ENCODE measurements at places on chromosomes 12 and 14. TPM values are rescaled to one million over a fixed set of nuclear protein-coding genes. Genes with fewer than 3 reads are reported as not detected.
A peak's percentile ranks its signal among the peaks of the same experiment; 100 is the strongest.

GRCh38 chr14:21990116-21990515 is 316.5 kb upstream of the OR4E1 start:
- no peak overlapping the region for H3K27ac ChIP-seq
- H3K4me1 ChIP-seq: no peaks in the 10 kb centered on the region
- H3K27me3 ChIP-seq: peaks cover 11% of the 10 kb centered on the region

GLIPR1L1 gene
- not detected for polyA plus RNA-seq

PPFIA2 gene
- 1.2 TPM for polyA plus RNA-seq

- peaks cover 10% of the 10 kb centered on the region for H3K4me1 ChIP-seq
- no peaks in the 10 kb centered on the region for H3K36me3 ChIP-seq
- no peak overlapping the region for H3K27ac ChIP-seq
- DNase-seq: no peak
- no peak overlapping the region for H3K4me3 ChIP-seq
Measured at GRCh38 chr14:104931771-104932675, 7.3 kb downstream of the PLD4 start.

DNA sequence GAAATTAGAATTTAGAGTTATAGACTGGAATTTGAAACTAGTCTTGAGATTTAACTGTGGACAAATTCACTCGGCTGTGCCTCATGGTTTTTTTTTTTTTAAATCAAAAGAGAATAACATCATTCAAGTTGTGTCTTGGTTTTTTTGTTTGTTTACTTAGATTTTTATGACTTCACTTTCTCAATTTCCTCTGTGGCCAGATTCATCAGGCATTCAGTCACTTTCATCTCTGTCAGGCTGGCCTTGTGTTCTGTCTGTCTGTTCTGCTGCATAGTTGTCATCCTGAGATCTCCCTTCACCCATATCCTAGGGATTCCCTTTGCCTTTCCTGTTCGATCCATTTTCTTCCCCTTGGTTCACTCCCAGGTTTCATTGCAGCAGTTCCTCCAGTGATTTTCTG is 10.0 kb downstream of the MARK3 start:
- H3K27me3 ChIP-seq: no peaks in the 10 kb centered on the region
- no peak overlapping the region for H3K4me3 ChIP-seq
- H3K36me3 ChIP-seq: no peaks in the 10 kb centered on the region
- H3K27ac ChIP-seq: peak overlapping the region; percentile 10

LIN7A gene
- polyA plus RNA-seq: 5.2 TPM

- H3K27me3 ChIP-seq: no peaks in the 10 kb centered on the region
- no peak for DNase-seq
- no peak overlapping the region for H3K27ac ChIP-seq
- no peaks in the 10 kb centered on the region for H3K36me3 ChIP-seq
Measured at GRCh38 chr14:42921901-42922300, 1315.2 kb downstream of the LRFN5 start.

- peak; percentile 90 for DNase-seq
- H3K4me1 ChIP-seq: peaks cover 5% of the 10 kb centered on the region
- peak overlapping the region; percentile 98 for H3K4me3 ChIP-seq
- H3K27ac ChIP-seq: peak overlapping the region; percentile 90
- no peaks in the 10 kb centered on the region for H3K27me3 ChIP-seq
Measured at GRCh38 chr12:53344824-53345485, 8.8 kb upstream of the SP7 start.

DNA sequence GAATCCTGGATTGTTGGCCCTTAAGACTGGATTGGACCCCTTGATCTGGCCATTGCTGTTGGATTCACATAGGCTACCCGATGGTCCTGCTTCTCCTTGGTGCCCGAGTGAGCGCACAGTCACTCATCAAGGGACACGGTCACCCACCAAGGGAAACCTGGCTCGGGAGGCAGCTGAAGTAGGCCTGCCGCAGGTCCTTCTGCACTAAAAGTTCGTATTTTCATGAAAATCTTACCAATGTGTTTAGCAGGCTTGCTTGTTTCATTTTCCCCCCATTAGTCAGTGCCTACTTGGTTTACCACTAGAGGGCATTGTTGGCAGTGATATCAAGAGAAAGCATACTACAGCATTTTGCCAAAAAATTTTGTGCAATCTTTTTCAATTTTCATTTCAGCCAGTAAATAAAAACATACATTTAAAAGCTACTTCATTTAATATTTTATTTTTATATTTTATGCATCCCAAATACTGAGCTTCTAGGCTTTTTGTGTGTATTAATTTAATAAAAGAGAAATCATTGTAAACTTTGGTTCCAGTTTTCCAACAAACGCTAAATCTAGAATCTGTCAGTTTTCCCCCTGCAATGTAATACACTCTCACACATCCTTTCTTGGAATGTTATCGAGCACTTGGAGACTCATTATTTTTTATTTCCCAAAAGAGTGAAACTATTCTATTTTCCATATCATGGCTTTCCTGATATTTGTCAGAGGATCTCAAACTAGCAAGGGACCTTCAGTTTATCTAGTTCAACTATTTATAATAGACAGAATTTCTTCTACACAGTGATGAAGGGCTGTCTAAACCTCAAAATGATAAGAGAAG is 116.7 kb downstream of the LMNTD1 start:
- H3K4me3 ChIP-seq: no peak overlapping the region
- no peaks in the 10 kb centered on the region for H3K36me3 ChIP-seq
- peaks cover 16% of the 10 kb centered on the region for H3K4me1 ChIP-seq
- peak; percentile 85 for DNase-seq

MED6 gene
- polyA plus RNA-seq: 41.7 TPM

CD69 gene
- not detected for polyA plus RNA-seq

- no peak overlapping the region for H3K27ac ChIP-seq
- H3K4me3 ChIP-seq: no peak overlapping the region
- H3K27me3 ChIP-seq: no peaks in the 10 kb centered on the region
Measured at GRCh38 chr12:57775563-57776246, 3.3 kb downstream of the EEF1AKMT3 start.

GRCh38 chr14:71728386-71728785 is 203.8 kb upstream of the RGS6 start:
- H3K36me3 ChIP-seq: no peaks in the 10 kb centered on the region
- peaks cover 5% of the 10 kb centered on the region for H3K4me1 ChIP-seq
- no peak for DNase-seq
- no peaks in the 10 kb centered on the region for H3K27me3 ChIP-seq
- no peak overlapping the region for H3K4me3 ChIP-seq

LAG3 gene
- polyA plus RNA-seq: 1.2 TPM

RTN1 gene
- 1.1 TPM for polyA plus RNA-seq

GRCh38 chr14:96515731-96516130 is 13.5 kb downstream of the PAPOLA start:
- peaks cover 53% of the 10 kb centered on the region for H3K4me1 ChIP-seq
- H3K27ac ChIP-seq: peak overlapping the region; percentile 34
- no peaks in the 10 kb centered on the region for H3K36me3 ChIP-seq
- no peak overlapping the region for H3K4me3 ChIP-seq
- no peaks in the 10 kb centered on the region for H3K27me3 ChIP-seq
- no peak for DNase-seq

DNA sequence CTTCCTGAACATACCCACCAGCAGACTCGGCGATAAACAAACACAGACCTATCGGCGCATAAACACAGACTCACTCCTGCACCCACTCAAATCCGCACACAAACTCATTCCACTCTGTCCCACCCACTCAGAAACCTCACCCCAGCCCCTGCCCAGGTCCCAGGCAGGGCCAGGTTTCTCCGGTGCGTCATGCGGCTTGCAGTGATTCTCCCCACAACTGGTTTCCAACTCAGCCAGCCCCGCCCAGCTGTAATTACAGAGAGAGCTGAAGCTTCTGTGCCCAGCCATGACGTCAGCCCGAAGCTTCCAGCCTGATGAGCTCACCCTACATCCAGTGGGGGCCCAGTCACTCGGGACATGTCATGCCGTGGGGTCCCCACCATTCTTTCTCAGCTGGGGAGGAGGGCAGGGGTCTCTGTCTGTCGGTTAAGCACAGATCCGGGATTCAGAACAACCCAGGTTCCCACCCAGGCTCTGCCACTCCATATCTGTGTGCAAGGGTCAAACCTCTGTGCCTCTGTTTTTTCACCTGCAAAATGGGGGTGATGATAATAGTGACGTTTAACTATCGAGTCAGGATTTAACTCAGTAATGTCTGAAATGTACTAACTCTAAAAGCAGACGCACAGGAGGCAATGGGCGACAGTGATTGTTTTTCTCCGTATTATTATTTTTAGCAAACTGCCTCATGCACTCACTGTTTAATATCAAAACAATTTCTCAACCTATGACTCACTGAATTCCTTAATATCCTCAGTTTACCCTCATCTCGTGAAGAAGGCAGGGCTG is 2.3 kb upstream of the HSPB8 start:
- H3K4me1 ChIP-seq: peaks cover 24% of the 10 kb centered on the region
- no peaks in the 10 kb centered on the region for H3K27me3 ChIP-seq
- H3K4me3 ChIP-seq: no peak overlapping the region
- H3K27ac ChIP-seq: peak overlapping the region; percentile 60
- H3K36me3 ChIP-seq: no peaks in the 10 kb centered on the region
- DNase-seq: peak; percentile 96

- H3K27me3 ChIP-seq: no peaks in the 10 kb centered on the region
- peak; percentile 26 for DNase-seq
- no peak overlapping the region for H3K4me3 ChIP-seq
- no peak overlapping the region for H3K27ac ChIP-seq
- no peaks in the 10 kb centered on the region for H3K36me3 ChIP-seq
Measured at GRCh38 chr12:81896771-81897170, 137.6 kb upstream of the PPFIA2 start.

BEST3 gene
- polyA plus RNA-seq: 0.34 TPM

GSC gene
- polyA plus RNA-seq: not detected

GRCh38 chr12:47139000-47139681 is 59.4 kb upstream of the AMIGO2 start:
- H3K4me3 ChIP-seq: no peak overlapping the region
- no peak overlapping the region for H3K27ac ChIP-seq
- H3K36me3 ChIP-seq: no peaks in the 10 kb centered on the region
- H3K4me1 ChIP-seq: no peaks in the 10 kb centered on the region

OR6C2 gene
- not detected for polyA plus RNA-seq

DNA sequence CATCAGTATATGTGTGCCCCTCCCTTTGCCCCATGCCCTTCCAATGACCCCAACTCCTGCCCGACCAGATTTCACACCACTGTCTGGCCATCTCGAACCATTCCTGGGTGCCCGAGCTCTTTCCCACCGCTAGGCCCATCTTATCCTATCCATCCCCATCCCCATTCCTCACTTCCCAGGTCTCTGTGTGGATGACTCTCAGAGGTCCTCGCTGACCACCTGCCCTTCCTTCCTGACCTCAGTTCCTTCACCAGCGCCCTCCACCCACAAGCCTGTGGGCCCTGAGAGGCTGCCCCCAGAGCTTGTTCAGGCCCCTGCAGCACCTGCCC is 49.1 kb downstream of the CYP46A1 start:
- DNase-seq: no peak
- no peaks in the 10 kb centered on the region for H3K27me3 ChIP-seq
- H3K4me1 ChIP-seq: peaks cover 21% of the 10 kb centered on the region
- H3K4me3 ChIP-seq: no peak overlapping the region
- H3K36me3 ChIP-seq: no peaks in the 10 kb centered on the region
- H3K27ac ChIP-seq: no peak overlapping the region
